Activated CD8-positive, alpha-beta T cell treated with anti-CD3 and anti-CD28 coated beads for 36 hours (primary cell): ENCODE measurements at places on chromosomes 7 and 10. TPM values are rescaled to one million over a fixed set of nuclear protein-coding genes. Genes with fewer than 3 reads are reported as not detected.

Gene GCC1
- total RNA-seq = 12.4 TPM

Gene KRIT1
- 28.6 TPM for total RNA-seq

DNA sequence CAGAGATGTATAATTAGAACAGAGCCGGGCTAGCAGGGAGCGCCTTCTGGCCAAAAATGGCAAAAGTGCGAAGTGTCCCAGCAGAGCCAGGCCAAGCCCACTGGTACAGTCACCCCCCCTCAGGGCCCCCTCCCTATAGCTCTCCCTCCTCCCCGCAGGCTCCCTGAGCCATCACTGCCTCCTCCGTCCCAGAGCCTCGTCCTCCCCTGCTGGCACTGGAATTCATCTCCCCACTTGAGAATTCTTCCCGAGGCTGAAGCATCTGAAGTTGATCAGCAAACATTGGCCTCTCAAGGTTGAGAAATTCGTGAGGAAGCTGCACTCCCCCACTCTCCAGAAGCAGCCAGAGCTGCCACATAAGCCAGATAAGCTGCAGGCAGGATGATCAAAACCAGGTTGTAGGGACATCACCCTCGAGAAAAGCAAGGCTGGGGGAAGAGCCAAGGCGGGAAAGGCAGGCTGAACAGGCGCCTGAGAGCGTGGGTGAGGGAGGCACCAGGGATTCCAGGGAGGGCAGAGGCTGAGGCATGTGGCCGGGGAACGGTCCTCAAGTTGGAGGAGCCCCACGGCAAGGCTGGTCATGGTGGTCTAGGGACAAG lies 23.4 kb downstream of the CAMK2G start:
- H3K4me1 ChIP-seq = peaks cover 15% of the 10 kb centered on the region
- no peak overlapping the region for H3K4me3 ChIP-seq
- no peak overlapping the region for H3K27ac ChIP-seq
- no peaks in the 10 kb centered on the region for H3K27me3 ChIP-seq
- peaks cover 20% of the 10 kb centered on the region for H3K36me3 ChIP-seq
- DNase-seq = no peak

GRCh38 chr10:11265484-11265883 lies 247.8 kb downstream of the CELF2 start:
- peaks cover 81% of the 10 kb centered on the region for H3K36me3 ChIP-seq
- H3K27ac ChIP-seq = peak overlapping the region; percentile 76
- peaks cover 88% of the 10 kb centered on the region for H3K4me1 ChIP-seq
- H3K27me3 ChIP-seq = no peaks in the 10 kb centered on the region
- DNase-seq = no peak
- no peak overlapping the region for H3K4me3 ChIP-seq

DNA sequence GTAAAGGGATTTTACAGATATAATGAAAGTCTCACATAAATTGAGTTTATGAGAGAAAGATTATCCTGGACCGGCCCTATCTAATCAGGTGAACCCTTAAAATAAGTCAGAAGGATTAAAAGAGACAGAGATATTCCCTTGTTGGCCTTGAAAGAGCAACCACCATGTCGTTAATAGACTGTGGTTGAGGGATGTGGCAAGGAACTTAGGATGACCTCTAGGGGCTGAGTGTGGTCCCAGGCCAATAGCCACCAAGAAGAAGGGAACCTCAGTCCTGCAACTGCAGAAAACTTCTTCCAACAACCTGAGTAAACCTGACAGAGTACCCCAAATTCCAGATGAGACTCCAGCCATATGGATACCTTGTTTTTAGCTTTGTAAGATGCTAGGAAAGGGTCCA lies 121.5 kb downstream of the POLR1F start:
- no peak for DNase-seq
- H3K27ac ChIP-seq = no peak overlapping the region
- H3K36me3 ChIP-seq = no peaks in the 10 kb centered on the region
- no peak overlapping the region for H3K4me3 ChIP-seq
- H3K27me3 ChIP-seq = no peaks in the 10 kb centered on the region
- no peaks in the 10 kb centered on the region for H3K4me1 ChIP-seq

DNA sequence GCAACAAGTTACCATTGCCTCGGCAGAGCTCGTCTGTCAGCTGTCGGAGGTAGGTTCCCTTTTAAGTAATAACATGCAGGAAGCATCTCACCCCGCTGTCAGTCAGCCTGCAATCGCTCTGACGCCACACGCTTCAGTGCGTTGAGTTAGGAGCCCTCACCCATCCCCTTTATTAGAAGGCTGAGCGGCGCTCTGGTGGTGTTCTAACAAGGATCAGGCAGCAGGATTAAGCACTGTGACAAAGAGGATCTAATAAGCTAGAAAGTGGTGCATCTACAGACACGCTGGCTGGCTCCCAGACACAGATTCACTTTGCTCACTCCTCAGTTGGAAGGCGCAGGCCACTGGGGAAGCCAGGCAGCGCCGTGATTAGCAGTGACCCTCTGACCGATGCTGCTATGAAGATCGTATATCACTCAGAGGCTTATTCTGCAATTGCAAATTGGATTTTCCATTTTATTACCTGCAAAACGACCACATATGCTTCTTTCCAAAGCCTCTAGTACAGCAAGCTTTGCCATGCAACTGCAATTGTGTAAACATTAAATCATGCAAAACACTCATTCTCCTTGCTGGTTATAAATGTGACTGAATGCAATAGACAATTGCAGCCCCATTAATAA lies 117.7 kb downstream of the RSU1 start:
- H3K4me3 ChIP-seq = no peak overlapping the region
- no peaks in the 10 kb centered on the region for H3K27me3 ChIP-seq
- no peak overlapping the region for H3K27ac ChIP-seq
- no peaks in the 10 kb centered on the region for H3K36me3 ChIP-seq
- no peaks in the 10 kb centered on the region for H3K4me1 ChIP-seq
- DNase-seq = no peak

DNA sequence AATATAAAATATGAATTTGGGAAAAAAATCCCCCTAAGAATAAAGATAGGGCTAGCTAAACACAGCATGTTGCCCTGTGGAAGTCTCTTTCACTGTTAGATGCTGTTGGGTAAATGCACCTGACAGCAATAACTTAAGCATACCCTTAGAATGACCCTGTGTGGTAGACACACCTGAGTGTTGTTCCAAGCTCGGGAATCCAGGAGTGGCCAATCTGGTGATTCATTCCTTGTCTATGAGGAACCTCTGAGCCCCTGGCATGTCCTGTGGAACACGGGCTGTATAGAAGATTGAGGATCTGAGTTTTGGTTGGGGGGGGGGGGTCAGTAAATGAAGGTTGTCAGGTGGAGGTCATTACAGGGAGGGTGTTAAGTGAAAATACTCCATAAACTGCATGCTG lies 730.0 kb upstream of the IGFBP3 start:
- H3K4me3 ChIP-seq = no peak overlapping the region
- H3K36me3 ChIP-seq = no peaks in the 10 kb centered on the region
- no peak overlapping the region for H3K27ac ChIP-seq
- no peak for DNase-seq

GRCh38 chr10:88104223-88104622 lies 240.8 kb downstream of the PTEN start:
- peaks cover 16% of the 10 kb centered on the region for H3K4me1 ChIP-seq
- H3K36me3 ChIP-seq = no peaks in the 10 kb centered on the region

GRCh38 chr10:69839696-69840345 lies 38.1 kb downstream of the COL13A1 start:
- DNase-seq = no peak
- H3K4me3 ChIP-seq = no peak overlapping the region
- no peak overlapping the region for H3K27ac ChIP-seq

DNA sequence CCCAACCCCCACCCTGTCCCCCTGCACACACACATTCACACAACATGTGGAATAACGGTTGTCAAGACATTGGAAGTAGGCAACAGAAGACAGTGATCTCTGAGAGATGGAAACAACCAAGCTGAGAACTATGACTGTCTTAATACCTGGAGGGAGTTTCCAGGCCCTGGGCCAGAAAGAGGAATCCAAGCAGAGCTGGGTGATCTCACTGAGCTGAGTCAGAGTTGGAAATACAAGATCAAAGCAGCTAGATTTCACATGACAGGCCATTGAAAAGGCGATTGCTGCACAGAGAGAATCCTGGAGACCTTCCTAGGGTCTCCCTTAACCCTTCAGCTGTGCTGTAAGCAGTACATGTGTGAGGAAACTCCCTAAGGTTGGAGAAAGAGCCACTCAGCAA lies 165.8 kb upstream of the PRSS1 start:
- peak; percentile 61 for DNase-seq
- no peak overlapping the region for H3K27ac ChIP-seq
